ENCODE measurements at places on chromosomes 7 and 10.

DNA sequence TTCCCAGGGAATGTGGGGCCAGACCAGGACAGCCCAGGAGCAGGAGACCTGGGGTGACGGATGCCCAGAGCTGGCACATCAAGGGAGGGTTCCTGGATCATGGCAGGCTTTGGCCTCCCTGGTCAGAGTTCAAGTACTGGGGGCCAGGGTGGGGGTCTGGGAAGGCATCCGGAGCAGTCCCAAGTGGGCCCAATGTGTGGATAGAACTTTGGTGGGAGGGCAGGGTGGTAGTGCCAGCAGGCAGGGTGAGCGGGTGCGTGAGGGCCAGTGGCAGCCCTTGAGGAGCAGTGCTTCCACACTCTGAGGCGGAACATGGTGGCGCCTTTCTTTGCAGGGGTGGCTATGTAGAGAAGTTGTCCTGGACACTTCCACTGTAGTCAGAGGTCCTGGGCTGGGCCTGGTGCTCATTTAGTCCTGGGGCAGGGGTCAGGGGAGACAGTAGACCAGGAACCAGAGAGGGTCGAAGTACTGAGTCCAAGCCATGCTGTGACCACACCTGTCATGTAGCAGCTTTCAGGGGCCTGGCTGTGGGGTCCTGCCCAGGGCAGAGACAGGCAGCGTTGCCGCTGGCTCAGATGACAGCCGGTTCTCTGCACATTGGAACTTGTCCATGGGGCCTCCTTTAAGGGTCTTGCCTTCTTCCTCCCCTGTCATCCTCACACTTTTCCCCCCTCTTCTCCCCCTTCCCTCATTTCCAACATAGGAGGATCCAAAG is 22.2 kb upstream of the CSGALNACT2 start:
- no peak for DNase-seq

DNA sequence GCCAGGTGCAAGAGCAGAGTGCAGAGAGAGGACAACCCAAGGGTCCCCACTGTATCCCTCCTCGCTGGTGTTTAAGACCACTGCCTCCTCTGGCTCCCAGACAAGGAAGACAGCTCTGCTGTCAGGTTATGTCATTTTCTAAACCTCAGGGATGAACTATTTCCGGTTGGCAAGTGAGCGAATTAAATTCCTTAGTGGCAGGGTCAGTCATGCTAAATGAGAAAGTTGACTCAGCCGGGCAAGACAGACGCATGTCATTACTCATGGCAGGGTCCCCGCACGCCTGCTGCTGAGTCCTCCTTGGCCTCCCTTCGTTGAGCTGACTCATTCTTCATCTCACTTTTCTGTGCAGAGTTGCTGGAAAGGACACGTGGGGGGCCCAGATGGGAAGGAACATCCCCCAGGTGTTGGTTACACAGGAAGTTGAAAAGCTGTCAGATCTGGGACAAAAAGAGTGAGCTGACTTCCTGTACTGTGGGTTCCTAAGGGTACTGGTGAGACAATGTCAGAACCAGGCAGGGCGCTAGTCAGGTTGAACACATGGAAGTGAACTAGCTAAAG is 47.1 kb upstream of the UCN3 start:
- peak; percentile 81 for DNase-seq

DNA sequence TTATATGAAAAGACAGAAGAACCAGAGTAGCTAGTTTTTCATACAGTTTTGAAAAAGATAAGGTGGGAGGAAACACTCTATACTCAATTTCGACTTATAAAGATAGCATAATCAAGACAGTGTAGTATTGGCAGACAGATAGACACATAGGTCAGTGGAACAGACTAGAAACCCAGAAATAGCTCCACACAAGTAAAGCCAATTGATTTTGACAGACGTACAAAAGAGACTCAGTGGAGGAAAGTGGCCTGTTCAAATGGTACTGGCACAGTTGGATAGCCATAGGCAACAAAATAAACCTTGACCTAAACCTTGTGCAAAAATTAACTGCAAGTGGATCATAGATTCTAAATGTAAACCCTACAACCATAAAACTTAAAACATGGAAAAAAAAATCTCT is 46.8 kb downstream of the MAPK8 start:
- DNase-seq, result no peak

DNA sequence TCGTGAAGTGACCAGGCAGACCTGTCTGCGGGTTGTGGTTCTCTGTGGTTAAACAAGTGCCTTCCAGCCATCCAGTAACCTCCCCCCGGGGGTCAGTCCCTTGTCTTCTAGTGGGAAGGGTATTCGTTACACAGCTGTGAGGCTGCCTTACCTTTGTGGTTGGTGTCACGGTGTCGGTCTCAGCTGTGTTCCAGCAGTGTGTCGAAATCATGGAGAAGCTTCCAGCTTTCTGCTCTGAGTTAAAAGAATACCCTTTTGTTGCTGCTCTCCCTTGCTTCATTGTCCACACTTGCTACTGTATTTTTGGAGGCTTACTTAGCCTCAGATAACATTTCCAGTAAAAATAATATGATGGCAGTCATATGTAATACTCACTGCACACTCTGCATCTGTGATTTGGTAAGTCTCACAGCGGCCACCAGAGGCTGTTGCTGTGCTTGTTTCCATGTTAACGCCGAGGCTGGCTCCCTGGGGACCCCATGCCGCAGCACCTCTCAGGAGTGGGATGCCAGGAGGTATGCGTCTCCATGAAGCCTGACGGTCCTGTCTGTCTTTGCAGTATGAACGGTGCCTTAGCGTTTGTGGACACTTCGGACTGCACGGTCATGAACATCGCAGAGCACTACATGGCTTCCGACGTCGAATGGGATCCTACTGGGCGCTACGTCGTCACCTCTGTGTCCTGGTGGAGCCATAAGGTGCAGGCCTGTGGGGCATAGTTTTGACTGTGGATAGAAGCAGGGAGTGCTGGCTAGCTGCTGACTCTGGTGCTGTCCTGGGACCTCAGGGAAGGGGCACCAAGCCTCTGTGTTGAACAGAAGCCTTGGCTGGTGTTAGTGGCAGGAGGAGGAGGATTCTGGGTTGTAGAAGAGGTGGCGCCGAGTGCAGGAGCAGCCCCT is 20.5 kb downstream of the EIF3B start:
- no peak for DNase-seq

DNA sequence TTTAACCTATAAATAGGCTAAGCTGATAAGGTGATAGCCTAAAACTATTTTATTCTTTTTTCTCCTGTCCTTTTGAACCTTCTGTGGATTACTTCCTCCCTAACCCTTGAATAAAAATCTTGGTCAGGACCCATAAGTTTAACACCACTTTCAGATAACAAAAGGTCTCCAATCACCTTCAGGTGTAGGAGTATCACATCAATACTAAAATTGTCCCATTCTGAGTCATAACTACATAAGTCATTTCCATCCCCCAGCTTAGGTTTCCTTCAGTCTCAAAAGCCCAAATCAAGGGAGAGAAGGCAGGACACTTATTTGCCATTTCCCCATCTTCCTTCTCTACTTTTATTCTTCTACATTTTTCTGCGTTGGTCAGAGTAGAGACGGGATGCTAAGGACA is 56.9 kb upstream of the WNT16 start:
- no peak for DNase-seq

- DNase-seq, result no peak
Measured at GRCh38 chr7:36884910-36885309, 160.6 kb upstream of the AOAH start.

GRCh38 chr7:102415685-102416225 is 17.6 kb upstream of the ORAI2 start:
- peak; percentile 37 for DNase-seq

- DNase-seq, result no peak
Measured at GRCh38 chr10:69477968-69478597, 26.8 kb downstream of the TSPAN15 start.

DNA sequence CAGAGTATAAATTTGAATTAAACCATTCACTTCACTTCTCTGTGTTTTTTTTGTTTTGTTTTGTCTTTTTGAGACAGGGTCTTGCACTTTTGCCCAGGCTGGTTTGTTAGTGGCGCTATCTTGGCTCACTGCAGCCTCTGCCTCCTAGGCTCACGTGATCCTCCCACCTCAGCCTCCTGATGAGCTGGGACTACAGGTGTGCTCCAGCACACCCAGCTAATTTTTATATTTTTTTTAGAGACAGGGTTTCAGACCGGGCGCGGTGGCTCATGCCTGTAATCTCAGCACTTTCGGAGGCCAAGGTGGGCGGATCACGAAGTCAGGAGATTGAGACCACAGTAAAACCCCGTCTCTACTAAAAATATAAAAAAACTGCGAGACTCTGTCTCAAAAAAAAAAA is 36.9 kb upstream of the STOX1 start:
- DNase-seq, result no peak

GRCh38 chr10:68897336-68897741 is 3.8 kb upstream of the DDX50 start:
- no peak for DNase-seq

GRCh38 chr10:22670788-22671187 is 43.6 kb downstream of the PIP4K2A start:
- DNase-seq, result no peak

DNA sequence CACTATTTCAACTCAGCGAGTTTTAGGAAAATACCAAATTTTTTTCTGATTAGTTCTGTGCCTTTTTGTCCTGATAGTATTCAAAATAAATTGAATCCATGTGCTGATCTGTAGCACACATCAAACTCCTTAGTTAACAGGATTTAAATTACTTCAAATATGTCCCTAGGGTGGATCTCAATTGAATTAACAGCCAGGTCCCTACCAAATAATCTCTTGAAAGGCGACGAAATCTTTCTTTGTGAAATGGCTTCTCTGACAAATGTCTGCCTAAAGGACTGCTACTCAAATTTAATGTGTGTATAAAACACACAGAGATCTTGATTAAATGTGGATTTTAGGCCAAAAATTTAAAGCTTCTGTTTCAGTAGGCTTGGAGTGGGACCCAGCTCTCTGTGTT is 989.6 kb upstream of the KCND2 start:
- no peak for DNase-seq

DNA sequence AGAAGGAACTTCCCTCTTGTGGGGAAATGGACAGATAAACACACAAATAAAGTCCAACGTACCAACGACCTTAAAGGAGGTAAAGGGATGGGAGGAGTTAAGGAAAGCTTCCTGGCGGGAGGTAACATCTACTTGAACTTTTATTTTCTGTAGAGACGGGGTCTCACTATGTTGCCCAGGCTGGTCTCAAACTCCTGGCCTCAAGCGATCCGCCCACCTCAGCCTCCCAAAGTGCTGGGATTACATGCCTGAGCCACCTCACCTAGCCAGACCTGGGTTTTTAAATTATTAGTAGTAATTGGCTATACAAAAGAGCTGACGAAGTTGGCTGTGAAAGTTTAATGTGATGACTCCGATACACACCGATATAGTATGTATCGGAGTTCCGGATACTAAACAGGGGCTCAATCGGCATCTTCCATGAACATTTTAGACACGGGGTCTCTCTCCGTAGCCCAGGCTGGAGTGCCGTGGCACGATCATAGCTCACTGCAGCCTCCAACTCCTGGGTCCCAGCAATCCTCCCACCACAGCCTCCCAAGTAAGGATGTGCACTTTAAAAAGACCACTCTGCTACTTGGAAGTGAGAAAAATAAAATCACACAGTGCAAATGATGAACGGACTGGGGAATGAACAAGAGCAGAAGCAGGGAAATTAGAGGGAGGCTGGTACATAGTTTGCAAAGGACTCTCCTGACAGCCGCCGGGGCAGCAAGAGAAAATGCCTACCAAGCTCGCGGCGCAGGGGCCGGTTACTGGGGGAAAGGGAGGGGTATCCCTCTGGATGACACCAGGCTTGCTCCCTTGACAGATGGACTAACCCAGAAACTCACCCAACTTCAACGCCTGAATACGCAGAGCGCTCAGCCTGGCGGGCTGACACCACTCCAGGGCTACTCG is 1.0 kb downstream of the BCL7B start:
- no peak for DNase-seq

DNA sequence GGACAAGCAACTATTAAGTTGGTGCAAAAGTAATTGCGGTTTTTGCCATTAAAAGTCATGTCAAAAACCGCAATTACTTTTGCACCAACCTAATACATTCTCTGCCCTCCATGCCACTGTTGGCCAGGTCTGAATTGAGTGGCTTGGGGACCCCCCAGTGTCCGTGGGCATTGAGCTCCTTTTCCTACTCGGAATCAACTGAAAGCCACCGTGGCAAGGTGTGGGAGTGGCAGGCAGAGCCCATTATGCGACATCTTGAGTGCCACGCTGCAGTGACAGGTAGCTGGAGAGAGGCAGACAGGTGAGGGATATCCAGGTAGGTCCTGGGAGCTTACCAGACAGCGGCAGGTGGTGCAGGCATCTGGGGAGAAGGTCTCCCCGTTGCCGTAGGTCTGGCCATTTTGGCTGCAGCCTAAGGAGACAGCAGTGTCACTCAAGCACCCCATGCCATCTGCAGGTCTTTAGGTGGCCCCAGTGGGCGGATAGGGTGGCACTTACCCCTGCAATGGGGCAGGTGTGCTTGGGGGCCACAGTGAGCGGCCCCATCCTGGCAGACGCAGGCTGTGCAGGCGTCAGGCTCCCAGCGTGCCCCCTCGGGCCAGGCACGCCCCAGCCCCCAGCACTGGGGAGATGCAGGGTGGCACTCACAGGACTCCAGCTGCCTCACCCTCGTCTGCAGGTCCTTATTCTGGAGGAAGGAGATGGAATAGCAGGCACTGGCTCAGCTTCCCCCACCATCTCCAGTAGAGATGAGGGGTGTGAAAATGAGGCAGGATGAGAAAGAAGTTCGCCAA is 3.5 kb downstream of the KCP start:
- no peak for DNase-seq

DNA sequence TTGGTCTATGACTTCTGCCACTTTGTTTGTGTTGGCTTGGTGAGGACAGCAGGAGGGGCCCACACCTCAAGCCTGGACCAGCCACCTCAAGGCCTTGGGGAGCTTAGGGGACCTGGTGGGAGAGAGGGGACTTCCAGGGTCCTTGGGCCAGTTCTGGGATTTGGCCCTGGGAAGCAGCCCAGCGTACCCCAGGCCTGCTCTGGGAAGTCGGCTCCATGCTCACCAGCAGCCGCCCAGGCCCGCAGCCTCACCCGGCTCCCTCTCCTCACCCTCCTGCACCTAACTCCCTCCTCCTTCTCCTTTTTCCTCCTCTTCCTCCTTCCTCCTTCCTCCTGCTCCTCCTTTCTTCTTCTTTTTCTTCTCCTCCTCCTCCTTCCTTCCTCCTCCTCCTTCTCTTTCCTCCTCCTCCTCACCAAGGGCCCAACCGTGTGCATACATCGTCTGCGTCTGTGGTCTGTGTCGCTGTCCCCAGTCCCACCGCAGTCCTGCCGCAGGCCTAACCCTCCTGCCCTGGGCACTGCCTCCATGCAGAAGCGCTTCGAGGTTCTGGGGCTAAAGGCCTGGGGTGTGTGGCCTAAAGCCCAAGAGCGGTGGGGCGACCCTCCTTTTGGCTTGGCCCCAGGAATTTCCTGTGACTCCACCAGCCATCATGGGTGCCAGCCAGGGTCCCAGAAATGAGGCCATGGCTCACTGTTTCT is 5.3 kb downstream of the EN2 start:
- no peak for DNase-seq

- no peak for DNase-seq
Measured at GRCh38 chr10:48289501-48290238, 15.2 kb upstream of the FRMPD2 start.

- DNase-seq, result no peak
Measured at GRCh38 chr10:63574011-63574410, 52.8 kb downstream of the REEP3 start.

- DNase-seq, result no peak
Measured at GRCh38 chr10:118792526-118792925, 37.8 kb upstream of the CACUL1 start.
